ENCODE measurements at places on chromosomes 3 and 15.

GRCh38 chr3:176090727-176091126 lies 1106.6 kb downstream of the TBL1XR1 start:
- DNase-seq = no peak

DNA sequence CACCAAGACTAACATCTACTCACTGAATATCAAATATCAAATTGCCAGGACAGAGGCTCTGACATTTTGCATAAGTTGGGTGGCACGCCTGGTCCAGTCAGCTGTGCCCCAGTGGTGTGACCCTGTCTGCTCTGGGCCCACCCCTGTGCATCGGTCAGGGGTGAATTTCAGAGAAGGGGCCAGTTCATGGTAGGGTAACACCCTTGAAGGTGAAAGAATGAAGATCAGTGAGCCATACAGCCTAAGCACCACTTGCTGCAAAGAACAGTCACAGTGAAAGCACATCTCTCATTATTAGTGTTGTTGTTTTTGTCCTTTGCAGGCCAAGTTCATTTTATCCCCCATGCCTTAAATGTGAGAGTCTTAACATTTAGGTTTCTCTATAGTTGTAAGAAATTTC lies 86.8 kb downstream of the MYRIP start:
- no peak for DNase-seq

DNA sequence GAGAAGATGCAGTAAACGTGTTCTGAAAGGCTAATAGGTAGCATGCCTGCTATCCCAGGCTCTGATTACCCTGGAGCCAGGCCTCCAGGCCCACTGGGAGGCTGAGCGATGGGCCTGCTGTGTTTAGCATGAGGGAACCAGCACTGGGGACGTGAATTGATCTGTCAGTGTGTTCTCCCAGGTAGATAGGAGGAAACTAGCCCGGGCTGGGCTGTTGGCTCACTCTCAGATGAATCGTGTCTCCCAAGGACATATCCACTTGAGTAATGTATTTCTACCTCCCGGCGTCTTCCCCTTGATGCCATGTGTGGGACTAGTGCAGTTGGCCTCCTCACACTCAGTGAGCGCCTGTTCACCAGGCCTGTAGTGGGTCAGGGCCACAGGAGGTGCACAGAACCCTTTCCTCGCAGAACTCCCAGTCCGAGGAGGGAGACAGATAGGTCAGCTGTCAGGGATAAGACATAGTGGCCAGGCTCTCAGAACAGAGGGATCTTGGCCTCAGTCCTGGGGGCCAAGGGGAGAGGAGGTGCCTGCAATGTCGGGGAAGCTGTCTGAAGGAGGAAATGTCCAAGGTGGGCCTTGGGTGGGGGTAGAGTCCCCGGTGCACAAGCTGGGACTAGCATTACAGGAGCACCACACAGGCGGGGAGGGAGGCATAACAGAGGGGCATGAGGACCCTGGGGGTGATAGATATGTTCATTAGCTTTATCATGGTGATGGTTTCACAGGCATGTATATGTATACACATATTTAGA lies 111.7 kb downstream of the DNAJB8 start:
- DNase-seq = no peak

DNA sequence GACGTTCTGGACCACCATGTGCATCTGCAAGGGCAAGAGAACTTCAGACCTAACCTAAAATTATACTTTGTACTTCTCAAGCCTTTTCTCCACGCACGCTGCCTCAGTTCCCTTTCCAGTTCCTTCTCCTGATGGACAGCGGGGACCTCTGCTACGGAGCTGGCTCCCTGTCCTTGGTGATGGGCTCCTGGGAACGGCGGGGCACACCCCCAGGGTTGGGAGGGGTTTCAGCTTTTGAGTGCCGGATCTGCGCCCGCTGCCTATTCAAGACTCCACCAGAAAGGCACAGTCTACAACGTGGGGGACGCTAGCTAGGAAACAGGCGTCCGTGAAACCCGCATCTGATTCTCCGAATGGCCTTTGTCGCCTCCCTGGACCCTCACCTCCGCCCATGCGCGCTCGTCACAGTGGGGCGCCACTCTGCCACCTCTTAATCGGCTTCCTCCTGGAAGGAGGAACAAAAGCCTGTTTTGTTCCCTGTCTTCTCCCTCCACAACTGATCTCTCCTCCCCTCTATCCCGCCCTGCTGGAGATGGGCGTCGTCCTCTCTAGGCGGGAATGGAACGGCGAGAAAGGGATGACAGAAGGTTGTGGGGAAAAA lies 2.2 kb downstream of the GPR149 start:
- no peak for DNase-seq

DNA sequence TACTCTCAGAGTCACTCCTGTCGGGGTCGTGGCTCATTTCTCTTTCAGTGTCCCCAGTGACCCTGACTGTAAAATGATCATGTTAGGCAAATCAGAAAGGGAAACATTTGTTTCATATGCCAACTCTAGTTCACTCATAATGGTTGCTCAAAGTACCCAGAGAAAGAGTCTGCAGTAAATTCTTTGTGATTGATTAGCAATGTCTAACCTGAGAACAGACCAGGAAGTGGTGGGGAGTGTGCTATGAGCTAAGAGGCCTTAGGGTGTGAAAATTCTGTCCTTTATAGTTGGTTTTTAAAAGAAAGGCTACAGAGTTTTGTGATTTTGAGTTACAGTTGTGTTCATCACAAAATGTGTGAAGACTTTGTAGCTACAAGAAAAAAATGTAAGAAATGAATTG lies 108.9 kb downstream of the EDEM1 start:
- no peak for DNase-seq

DNA sequence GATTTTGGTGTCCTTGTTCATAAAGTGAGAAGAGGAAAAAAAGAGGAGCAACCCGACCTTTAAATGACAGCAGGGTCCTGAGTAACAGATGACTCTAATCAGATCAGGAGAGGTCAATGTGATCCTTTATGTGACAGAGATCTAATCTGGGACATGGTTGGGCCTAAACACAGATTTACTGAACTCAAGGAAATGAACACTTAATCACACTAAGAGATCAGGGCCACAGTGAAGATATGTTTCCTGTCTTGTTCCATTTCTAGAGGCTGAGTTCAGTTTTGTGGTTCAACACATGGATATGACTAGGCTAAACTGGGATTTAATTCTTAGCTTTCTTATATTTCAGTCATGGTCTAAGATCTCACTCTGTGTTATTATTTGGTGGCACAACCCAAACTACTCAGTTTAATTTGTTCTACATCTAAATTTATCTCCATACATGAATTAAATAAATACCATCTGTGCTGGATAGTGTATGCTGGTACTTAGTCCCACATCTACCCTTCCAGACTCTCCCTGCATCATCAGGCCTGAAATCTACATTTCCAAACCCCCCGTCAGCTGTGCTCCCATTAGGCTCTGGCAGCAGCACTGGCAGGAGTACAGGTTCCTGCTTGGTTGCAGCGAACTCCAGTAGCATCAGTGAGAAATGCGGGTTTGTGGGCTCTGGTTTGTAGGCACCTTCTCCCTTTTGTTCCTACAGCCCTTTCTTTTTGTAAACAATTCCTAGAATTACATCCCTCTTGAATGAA lies 22.6 kb downstream of the SFMBT1 start:
- no peak for DNase-seq

- DNase-seq = no peak
Measured at GRCh38 chr15:89912674-89913396, at the start of gene ARPIN. Gene ARPIN (minus strand): TSS chr15:89912952. CDS start chr15:89912835, 117 bp downstream.

- DNase-seq = no peak
Measured at GRCh38 chr15:73141216-73141900, 89.1 kb downstream of the NEO1 start.

GRCh38 chr15:44328135-44328534 lies 39.6 kb downstream of the GOLM2 start:
- DNase-seq = no peak

GRCh38 chr3:5030152-5030551 lies 50.9 kb downstream of the BHLHE40 start:
- no peak for DNase-seq

DNA sequence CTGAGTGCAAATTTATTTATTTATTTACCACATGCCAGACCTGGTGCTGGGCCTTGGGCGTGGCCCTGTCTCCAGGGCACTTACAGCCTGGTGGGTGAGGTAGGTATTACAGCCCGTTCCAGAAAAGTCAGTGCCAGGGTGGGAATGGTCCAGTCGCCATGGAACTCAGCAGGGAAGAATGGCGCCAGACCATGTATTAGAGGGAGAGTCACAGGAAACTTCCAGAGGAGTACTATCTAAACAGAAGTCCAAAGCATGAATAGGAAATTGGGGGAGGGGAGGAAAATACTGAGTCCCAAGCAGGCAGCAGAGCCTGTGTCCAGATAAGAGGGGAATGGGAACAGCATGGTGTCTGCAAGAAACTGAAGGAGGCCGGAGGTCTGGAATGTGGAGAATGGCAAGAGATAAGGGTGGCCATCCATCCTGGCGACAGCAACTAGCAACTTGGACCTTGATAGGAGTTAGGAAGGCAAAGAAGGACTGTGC lies 27.0 kb downstream of the SH3BP5 start:
- no peak for DNase-seq

DNA sequence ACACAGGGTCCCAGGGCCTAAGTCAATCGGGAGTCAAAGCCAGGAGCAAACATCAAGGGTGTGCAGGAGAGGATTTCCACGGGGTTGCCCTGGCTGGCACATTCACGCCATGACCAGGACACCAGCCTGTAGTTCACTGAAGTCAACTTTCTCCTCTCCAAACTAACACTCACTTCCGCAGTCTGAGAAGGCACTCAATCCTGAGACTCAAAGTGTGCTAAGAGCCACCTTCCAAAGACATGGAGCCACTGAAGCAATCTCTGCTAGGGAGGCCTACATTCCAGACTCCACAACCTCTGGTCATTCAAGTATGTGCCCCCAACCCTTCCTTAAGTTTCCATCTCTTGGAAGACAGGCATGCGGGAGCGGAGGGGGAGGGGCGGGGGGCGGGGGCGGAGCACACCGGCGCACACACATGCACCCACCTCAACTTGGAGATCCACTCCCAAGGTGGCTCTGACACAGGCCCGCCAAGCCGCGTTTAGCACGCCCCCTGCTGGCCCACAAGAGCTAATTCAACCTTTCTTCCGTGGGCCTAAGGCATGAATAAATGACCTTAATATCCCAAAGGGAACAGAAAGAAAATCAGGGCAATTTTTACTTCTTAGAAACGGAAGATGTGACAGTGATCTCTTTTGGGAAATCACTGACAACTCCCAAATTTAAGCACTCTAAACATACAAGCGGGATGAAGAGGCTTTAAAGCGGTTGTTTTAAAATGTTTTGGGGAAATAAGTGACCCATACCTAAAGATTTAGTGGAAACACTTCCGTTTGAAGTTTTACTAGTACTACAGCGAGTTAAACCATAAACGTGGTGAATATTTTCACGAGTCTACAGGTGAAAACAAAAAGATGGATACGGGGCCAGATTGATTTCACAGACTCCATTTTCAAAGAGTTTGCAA lies 162.5 kb upstream of the CHRNA7 start:
- peak; percentile 23 for DNase-seq

DNA sequence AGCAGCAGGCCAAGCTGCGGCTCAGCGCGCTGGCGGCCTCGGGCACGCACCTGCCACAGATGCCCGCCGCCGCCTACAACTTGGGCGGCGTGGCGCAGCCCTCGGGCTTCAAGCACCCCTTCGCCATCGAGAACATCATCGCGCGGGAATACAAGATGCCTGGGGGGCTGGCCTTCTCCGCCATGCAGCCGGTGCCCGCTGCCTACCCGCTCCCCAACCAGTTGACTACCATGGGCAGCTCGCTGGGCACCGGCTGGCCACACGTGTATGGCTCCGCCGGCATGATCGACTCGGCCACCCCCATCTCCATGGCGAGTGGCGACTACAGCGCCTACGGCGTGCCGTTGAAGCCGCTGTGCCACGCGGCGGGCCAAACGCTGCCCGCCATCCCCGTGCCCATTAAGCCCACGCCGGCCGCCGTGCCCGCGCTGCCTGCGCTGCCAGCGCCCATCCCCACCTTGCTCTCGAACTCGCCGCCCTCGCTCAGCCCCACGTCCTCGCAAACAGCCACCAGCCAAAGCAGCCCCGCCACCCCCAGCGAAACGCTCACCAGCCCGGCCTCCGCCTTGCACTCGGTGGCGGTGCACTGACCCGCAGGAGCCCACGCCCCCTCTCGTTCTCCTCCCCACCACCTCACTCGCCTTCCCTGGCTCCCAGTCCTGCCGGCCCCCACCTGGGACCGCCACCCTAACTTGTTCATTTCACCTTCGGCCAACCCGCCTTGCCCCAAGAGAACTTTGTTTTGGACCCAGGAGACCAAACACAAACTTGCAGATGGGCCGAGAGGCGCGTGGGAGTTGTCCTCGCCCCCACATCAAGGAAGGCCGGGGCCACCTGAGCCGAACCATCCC lies 1.5 kb downstream of the FOXB1 start:
- no peak for DNase-seq

DNA sequence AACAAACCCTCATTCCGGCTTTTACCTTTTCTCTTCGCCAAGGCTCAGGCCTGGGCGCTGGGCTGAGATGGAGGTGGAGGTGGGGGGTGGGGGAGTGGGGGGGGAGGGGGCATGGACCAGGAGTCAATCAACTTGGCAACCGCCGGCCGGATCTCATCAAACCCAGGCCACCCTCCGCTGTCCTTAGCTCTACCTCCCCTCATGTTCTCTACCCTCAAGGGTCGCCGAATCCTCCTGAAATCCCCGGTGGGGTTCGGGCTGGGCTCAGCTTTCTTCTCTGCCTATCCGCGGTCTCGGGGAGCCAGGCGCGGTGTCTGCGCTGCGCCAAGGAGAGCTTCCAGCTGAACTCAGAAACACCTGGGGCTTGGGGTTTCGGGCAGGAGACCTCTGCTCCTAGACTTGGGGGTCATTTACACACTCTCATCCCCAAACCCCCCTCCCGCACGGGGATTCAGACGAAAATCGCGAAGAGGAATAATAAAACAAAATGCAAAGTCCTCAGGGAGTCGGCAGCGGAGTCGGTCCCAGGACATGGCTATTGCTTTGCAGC lies 2.5 kb downstream of the ONECUT1 start:
- DNase-seq = no peak

- DNase-seq = no peak
Measured at GRCh38 chr3:138448631-138449030, 14.2 kb downstream of the ESYT3 start.

DNA sequence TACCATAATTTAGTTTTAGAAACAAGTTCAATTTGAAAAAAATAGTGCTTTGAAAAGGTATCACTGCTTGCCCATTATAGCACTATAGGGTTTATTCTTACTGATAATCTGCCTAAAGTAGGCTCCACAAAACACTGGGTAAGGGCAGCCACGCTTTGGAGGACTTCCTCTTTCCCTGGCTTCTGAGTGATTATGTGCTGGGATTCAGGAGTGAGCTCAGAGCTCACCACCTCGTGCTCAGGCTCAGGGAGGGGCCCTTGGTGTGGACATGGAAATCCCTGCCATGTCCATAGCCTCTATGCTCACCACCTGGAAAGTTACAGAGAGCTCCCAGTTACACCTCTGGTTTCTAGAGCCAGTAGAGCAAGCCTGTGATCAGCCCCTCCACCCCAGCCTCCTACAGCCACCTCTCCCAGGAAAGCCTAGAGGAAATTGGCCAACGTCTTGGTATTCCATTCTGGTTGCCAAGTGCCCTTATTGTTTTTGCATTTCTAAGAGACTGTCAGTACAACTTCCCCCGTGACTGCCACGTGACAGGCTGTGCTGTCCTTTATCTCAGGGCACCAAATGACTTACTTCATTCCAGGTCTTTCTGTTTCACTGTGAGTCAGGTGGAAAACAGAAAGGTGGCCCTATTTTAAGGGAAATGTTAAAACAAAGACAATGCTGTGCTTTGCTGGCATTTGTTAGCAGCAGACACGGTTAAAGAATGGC lies 316.0 kb downstream of the RORA start:
- DNase-seq = no peak

- DNase-seq = no peak
Measured at GRCh38 chr3:150273396-150273795, 134.7 kb upstream of the TSC22D2 start.

All from stimulated activated CD8-positive, alpha-beta memory T cell treated with anti-CD3 and anti-CD28 coated beads, Interleukin-7, amount 100 ng/mL, for 1 hour (primary cell).